ENCODE measurements at places on chromosomes 6 and 20.
A peak's percentile ranks its signal among the peaks of the same experiment; 100 is the strongest.

DNA sequence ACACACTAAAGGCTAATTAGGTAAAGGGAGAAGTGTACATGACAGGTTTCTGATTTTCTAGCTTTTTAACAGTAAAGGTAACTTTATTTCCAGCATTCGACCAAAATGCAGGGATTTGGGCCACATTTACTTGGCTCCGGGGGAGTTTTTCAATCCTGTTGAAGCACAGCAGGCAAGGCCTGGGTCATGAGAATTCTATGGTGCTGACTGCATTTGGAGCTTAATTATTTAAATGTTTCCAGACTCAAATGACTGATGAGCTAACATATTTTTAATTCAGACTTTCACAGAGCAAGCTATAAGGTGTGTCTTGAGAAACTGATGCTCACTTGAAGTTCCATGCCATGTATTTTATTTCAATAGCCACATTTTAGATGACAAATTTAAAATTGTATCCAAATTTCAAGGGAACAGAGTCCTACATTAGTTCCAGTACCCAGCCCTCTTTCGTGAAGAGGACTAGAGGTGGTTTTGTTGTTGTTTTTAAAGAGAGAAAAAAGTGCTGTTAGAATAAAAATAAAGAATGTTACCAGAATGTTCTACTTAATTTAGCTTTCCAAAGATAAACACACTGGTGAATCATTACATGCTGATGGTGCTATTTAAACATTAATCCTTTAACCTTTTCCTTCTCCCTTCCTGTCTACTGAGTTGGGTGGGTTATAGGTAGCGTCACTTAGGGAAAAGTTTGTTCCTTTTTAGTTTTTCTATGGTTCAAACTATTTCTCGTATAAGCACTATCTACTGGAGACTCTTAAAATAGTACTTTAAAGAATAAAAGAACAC is 82.3 kb upstream of the PHACTR2 start:
- DNase-seq, result no peak

GRCh38 chr6:152379423-152379822 is 257.7 kb downstream of the SYNE1 start:
- no peak for DNase-seq

DNA sequence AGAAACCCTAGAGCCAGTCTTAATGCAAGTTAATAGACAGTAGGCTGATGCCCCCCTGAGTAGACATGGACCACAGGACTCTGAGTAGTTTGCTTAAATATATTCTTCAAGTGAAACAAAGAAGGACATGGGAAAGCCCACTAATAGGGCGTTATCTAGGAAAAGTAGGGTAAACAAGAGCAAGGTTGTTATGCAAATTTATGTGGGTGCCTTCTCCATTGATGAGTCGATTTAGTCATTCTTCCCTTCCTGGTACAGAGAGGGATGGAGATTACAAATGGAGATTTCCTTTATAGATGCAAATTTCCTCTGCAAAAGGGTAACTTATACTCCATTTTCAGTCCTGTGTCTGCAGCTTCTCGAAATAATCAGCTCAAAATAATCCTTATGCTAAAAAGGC is 262.0 kb downstream of the CD83 start:
- no peak for DNase-seq

- no peak for DNase-seq
Observed at GRCh38 chr6:10720265-10720959, 2.5 kb upstream of the TMEM14C start.

- no peak for DNase-seq
Observed at GRCh38 chr20:61650912-61651733, 399.1 kb downstream of the CDH4 start.

- no peak for DNase-seq
Observed at GRCh38 chr6:7902867-7903266, 7.7 kb downstream of the TXNDC5 start.

GRCh38 chr6:15533379-15534026 is 129.3 kb downstream of the DTNBP1 start:
- DNase-seq, result no peak

DNA sequence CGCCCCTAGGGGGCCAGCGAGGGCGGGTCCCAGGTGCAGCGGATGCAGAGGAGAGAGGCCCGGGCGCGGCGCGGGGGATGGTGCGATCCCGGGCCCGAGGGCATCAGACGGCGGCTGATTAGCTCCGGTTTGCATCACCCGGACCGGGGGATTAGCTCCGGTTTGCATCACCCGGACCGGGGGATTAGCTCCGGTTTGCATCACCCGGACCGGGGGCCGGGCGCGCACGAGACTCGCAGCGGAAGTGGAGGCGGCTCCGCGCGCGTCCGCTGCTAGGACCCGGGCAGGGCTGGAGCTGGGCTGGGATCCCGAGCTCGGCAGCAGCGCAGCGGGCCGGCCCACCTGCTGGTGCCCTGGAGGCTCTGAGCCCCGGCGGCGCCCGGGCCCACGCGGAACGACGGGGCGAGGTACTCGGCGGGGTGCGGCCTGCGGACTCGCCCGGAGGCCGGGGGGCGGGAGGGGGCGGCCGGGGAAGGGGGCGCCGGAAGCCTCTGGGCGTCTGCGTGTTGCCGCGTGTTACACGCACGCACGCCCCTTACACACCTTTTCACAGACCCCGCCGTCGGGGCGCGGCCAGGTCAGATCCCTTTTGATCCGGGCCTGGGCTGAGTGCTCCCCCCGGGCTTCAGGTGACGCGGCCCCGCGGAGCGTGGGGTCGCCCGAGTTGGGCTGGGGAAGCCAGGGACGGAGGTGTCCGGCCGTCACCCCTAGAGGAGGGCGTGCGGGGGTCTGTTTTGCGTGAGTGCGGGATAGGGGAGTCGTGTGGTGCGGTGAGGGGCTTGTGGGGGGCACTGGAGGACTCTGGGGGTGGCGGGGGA is 412 bp downstream of the TRIB3 start:
- peak; percentile 73 for DNase-seq

DNA sequence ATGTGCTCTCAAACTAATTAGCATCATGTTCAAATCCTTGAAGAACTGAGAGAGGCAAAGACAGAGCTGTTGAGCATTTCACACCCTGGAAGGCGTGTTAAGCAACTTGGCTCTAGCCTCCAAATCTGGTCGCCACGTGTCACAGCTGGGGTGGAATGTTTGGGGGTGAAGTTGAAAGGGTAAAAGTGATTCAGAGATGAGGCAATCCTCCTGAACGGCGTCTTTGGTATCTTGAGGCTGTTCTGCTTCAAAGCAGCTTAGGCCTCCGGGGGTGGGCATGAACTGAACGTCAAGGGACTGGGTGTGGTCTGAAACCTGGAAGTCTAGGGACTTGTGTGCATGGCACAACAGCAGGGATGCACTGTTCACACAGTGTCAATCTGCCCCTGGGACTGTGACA is 62.3 kb downstream of the TRAM2 start:
- no peak for DNase-seq

DNA sequence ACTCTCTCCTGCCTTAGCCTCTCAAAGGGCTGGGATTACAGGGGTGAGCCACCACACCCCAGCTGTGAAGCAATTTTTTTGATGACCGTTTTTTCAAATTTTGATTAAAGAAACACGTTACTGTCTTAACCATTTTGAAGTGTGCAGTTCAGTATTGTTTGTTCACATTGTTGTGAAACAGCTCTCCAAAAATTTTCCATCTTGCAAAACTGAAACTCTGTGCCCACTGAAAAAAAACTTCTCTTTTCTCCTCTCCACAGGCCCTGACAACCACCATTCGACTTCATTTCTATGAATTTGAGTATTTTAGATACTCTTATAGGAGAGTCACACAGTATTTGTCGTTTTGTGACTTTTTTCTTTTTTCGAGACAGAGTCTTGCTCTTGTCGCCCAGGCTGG is 53.9 kb downstream of the ECT2L start:
- DNase-seq, result no peak

DNA sequence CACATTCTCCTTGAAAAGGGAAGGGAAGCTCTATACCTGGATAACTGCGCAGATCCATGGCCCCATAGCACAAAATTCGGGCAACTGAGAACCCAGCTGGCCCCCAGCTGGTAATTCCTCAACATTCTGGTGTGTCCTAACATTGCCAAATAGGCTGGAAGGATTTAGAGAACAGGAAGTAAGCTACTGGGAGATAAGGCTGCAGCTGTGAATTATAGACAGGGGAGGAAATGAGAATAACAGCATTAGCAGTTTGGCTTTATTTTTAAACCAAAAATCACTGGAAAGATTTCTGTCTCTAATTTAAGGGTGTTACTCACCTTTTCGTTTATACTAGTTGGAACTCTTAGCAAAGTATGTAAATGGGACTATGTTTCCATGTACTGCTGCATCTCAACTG is 97.2 kb downstream of the TULP4 start:
- no peak for DNase-seq

DNA sequence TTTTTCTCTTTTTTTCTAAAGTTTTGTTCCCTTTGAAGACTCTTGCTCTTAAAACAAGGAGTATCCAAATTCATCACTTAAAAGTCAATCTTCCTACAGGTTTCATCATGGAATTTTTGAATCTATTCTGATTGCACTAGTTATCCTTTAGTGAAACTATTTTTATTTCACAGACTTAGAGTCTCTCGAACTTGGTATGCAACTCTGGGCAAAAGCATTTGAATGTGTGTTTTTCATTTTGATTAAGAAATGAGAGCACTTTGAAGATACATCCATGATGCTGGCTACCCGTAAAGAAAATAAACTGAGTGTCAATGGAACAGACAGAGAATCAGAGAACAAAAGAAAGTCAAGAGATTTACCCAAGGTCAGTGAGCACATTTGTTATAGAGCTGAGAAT is 586.5 kb downstream of the EPM2A start:
- no peak for DNase-seq

GRCh38 chr6:129429956-129430355 is 280.0 kb downstream of the ARHGAP18 start:
- DNase-seq, result no peak

DNA sequence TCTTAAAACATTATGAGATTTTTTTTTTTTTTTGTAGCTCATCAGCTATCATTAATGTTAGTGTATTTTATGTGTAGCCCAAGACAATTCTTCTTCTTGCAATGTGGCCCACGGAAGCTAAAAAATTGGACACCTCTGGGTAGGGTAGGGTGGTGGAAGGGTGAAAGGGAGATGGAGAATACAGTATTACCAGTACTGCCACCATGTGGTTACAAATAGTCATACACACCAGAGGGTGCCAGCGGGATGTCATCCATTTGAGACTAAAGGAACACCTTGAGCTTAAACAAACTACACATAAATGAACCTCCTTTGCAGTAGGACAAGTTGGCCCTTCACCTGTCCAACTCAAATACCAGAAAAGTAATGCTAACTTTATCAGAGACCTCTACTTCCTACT is 601.9 kb downstream of the HTR1B start:
- no peak for DNase-seq

GRCh38 chr6:83047065-83047754 is 18.4 kb downstream of the UBE3D start:
- DNase-seq, result no peak

- no peak for DNase-seq
Observed at GRCh38 chr20:49140411-49140810, 47.7 kb downstream of the STAU1 start.

GRCh38 chr6:45710304-45710821 is 305.3 kb downstream of the CLIC5 start:
- no peak for DNase-seq

DNA sequence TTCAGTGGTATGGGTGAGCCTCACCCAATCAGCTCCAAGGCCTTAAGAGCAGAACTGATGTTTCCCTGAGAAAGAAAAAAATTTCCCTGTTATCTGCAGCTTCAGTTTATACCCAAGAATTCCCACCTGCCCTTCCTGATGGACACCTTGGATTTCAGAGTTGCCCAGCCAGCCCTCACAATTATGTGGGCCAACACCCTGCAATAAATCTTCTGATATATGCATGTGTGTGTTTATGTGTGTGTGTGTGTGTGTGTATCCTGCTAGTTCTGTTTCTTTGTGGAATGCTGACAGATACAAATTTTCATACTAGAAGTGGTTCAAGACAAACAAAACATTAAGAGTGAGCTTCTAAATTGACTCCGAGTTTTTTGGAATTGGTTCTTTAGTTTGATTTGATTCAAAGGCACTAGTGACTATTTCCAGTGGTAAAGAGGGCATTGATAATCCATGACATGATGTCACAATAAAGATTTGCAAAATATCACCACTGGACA is 246.6 kb upstream of the BTBD3 start:
- no peak for DNase-seq

DNA sequence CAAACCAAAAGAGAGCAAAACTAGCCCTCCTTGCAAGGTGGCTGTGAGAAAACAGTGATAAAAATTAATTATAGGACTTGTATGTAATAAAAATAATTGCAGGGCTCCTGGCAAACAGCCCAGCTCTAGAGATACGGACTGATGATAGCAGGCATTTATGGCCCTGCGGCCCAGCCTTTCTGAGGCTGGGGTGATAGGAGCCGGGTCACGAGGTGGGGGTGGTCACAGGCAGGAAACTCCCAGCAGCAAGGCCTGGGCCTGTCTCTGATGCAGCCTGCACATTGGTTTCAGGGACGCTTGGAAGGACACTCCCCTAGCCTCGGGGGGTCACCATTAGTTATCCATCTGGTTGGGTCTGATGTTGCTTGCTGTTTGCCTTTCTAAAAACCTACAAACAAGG is 18.7 kb upstream of the TTPAL start:
- DNase-seq, result no peak

DNA sequence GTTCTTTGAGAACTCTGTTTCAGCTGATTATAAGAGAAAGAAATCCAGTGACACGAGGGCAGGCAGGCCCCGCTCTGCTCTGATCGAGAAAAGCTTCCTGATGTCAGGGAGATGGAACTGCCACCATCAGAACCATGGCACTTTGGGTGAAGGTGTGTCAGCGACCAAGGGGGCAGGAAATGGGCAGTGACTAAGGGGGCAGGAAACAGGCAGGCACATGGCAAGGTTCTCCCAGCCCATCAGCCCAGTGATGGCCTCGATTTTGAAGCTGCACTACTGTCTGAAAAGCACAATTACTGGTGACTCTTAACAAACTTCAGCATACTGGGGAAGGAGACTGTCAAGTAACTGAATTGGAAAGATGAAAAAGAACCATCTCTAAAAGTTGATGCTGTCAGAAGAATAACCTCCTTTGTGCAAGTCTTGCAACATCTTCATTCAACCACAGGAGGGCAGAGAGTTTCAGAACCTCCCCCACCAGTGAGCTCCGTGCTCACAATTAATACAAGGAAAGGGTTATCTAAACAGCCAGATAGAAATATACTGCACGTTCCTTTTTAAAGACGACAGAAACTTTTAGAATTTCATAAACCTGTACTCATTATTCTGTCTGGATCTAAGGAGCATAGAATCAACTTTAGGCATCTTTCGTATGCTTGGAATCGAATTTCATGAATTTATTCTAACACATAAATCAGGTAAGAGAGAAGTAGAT is 39.1 kb downstream of the TMX4 start:
- no peak for DNase-seq
